ENCODE measurements at places on chromosomes 4 and X.

- no peak for DNase-seq
Observed at GRCh38 chr4:107546638-107547037, 173.4 kb downstream of the PAPSS1 start.

- DNase-seq, result no peak
Observed at GRCh38 chr4:39770005-39770404, 72.1 kb downstream of the UBE2K start.

- DNase-seq, result no peak
Observed at GRCh38 chrX:51893931-51894696, 691 bp downstream of the MAGED1 start.

DNA sequence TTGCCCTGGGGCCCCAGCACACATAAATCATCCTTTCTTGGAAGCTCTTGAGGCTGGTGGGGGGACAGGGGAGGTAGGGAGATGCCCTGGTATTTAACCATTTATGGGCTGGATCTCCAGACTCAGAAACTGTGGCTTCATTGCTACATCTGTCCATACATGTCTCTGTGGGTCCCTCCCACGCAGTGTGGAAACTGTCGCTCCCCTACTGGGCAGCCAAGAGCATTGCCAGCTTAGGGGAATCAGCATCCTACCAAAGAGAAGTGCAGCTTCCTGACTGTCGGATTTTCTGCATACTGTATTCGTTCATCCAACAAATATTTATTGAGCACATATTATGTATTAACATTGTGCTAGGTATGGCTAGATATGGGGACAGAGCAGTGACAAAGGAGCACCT is 3.7 kb downstream of the GRIPAP1 start:
- DNase-seq, result no peak

- no peak for DNase-seq
Observed at GRCh38 chrX:40062525-40063155, 35.1 kb downstream of the BCOR start.

DNA sequence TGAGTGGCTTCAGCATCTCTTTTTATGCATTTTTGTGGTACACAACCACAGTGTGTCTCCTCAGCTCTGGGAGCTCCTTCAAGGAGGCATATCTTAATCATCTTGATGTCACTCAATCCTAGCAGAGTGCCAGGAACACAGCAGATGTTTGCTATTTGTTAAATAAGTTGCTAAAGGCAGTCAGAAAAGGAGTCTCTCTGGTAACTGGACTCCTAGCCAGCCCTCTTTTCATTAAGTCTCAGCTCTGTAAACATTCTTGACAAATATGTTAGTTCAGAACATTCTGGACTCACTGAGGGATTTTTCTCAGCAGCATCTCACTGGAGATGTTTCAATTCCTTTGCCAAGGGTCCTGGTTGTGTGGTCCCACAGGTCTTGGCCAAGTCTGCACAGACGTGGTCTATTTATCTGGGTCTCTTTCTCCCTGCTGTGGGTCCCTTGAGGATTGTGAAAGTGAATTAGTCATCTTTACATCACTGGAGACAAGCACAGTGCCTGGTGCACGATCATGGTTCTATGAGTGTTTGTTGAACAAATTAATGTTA is 20.3 kb upstream of the FAM9C start:
- DNase-seq, result no peak

DNA sequence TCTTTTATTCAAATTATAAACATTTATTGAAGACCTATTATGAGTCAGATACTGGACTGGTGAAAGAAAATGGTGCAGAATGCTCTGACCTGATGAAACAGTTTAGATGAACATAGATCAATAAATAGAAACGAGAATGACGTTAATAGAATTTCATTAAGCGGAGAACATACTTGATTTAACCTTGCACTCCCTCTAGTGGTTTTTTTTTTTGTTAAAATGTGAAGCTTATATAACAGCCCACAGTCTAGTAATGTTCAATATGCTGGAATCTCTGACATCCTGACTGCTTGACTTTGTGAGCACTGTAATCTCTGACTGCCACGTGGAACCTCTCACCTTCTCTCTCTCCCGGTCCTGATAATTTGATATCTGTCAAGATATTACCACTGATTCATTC is 32.3 kb downstream of the HDAC8 start:
- DNase-seq, result peak; percentile 1

DNA sequence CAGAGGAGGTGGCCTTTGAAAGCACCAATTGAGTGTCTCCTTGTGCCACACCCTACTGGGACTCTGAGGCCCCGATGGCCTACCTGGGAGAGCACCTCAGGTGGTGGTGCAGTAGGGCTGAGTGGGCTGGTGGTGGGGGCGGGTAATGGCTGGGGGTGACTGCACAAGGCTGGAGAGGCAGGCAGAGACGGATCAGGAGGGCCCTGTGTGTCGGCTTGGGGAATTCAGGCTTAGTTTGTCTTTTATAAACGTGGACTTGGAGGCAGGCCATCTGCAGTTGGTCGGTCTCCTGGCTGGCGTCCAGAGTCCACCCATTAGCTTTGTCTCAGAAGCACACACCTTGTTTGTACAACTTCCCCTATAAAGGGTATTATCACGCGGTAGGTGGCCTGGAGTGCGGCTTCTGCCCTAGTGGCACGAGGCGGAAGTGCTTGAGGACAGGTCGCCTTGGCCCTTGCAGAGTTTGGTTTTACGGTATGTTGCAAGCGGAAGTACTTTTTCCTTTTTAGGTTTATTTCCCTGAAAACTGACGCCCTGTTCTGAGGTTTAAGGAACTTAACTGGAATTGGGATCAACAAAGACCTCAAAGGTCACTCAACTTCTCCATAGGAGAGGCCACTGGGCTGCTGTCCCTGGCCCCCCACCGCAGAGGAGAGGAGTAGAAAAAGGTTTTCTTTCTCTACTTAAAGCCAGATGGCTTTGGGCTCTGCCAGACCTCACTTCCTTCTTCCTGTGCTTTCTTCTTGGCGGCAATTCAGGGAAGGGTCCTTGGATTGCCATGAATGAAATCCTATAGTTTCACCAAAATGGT is 8.0 kb downstream of the TBC1D14 start:
- peak; percentile 12 for DNase-seq

DNA sequence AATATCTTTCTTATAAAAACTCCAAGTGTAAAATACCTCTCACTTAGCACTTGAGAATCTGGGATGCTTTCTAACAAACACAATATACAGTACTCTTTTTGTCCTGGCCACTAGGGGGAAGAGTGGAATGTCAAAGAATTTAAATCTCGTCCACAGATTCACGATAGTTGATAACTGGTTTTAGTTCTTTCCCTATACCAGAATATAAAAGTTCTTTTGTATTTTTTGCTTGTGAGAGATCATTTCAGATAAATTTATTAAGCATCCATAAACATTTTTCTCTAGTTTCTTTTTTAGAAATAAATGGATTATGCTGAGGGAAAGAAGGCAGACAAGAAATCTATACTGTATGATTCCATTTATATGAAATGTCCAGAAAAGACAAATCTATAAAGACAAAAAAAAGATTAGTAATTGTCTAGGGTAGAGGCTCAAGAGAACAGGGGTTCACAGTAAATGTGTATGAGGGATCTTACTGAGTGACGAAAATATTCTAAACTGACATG is 50.4 kb downstream of the MGARP start:
- DNase-seq, result peak; percentile 58

DNA sequence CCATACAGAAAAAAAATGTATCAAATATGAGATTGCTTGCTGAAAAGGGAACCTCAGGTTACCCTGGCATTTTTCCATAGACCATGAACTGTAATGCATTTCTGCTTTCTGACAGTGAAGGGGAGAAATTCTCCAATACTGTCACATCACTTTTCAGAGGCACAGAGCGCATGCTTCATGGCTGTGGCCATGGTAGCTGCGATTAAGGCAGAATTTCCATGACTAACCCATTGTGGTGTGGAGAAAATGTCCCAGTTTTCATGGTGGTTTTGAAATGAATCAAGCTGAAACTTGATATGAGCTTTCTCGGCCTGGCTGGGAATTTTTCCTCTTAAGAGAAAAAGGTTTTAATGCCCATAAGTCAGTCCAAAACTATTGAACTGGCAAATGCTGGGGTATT is 39.5 kb upstream of the MAP3K15 start:
- no peak for DNase-seq

DNA sequence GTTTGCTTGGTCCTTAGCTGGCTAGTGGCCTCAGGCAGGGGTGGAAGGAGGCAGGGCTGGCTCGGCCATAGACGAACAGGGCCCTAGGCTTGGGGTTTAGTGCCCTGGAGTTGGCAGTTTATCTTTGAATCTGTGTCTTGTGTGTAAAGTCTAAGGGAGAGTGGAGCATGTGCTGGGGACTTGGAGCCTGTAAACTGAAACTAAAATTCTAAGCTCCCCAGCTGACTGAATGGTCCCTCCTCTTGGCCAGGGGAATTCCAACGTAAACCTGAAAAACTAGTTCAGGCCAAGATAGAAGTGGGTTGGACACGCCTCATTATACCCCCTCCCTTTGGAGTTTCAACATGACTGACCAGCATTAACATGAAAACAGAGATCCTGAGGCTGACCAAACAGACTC is 46.1 kb upstream of the GPR78 start:
- DNase-seq, result no peak

DNA sequence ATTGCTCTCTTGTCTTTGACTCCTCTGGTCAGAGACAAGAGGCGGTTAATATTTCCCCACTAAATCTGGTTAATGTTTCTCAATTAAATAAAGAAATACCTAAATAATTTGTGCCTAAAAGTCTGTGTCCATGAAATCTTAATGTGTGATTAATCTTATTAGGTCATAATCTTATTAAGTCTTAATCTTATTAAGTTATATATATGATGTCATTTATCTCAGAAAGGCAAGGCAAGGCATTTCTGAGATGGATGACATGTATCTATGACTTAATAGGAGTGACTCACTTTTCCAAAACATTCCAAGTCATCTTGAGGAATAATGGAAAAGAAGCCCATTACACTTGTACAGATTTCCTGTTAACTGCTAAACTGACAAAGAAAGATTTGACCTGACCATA is 74.7 kb downstream of the TRAM1L1 start:
- DNase-seq, result no peak

DNA sequence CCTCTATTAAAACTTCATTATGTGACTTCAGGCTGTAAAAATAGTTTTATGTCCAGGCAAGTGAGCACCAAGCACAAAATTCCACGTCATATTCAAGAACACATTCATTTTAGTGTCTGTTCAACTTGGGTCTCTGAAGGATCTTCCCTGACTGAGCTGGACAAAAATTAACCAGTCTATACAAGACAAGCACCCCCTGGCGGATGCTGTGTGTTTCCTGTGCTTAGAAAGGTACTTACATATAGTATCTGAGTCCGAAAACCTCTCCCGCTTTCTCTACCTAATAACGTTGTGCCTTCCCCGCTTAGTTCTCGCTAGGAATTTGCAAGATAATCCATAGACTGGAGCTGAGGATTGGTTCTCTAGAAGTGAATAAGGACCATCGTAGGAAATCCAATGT is 2214.5 kb upstream of the TENM3 start:
- DNase-seq, result no peak

GRCh38 chr4:15717086-15717485 is 14.2 kb downstream of the BST1 start:
- DNase-seq, result no peak

GRCh38 chr4:106104276-106104675 is 209.0 kb downstream of the NPNT start:
- DNase-seq, result no peak

GRCh38 chr4:116585246-116585645 is 500.1 kb downstream of the TRAM1L1 start:
- no peak for DNase-seq

DNA sequence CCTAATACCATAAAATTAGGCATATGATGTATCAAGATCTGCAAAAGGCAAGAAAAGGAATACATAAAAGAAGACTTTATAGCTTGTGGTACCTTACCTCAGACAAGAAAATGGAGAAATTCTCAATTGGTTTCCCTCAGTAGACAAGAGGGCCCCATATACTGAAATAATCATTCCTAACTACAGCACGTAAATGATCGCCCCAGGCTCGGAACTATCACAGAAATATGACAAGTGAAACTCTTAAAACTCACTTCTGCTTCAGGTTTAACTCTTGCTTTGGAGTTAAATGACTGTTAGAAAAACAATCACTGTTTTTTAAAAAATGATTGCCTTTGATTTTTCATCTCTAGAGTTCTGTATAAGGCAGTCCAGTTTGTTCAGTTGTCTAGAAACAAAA is 38.6 kb upstream of the NAP1L5 start:
- DNase-seq, result no peak

DNA sequence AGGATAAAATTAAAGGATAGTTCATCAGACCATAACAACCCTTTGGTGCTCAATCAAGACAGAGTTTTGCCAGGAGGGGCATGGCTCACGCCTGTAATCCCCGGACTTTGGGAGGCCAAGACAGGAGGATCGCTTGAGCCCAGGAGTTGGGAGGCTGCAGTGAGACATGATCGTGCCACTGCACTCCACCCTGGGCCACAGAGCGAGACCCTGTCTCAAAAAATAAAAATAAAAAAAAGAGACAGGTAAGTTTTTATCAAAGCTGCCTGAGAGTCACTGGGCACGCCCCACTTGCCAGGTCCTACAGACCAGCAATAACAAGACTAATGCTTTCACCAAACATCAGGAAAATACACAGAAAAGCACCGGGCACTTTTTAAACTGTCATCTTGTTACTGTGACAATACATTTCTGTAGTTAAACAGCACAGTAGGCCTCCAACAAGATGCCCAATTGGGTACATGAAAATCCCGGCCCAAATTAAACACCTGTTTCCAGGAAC is 765 bp downstream of the CFAP97 start:
- no peak for DNase-seq

- no peak for DNase-seq
Observed at GRCh38 chr4:11011249-11011648, 326.7 kb upstream of the CLNK start.

- no peak for DNase-seq
Observed at GRCh38 chrX:153603131-153603656, 4.3 kb upstream of the CCNQ start.

DNA sequence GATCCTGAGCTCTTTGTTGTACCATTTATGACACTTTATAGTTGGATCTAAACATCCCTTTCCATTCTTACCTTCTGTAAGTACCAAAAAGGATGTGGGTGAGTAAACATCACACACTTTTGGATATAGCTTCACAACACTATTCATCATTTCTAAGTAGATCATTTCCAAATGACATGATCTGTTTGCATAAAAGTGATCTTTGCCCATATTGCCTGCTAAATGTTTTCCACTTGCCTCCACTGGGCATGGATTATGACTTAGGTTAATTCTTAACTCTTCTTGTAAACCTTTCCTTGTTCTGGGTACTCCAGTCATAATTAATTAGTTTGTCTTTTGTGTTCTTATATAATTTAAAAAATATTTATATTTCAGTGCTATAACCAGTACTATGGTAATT is 244.9 kb upstream of the AGA start:
- DNase-seq, result no peak

All from bone marrow (tissue), 2 donors.